Ecto neural progenitor cell (in vitro differentiated cells): ENCODE measurements at places on chromosomes 13 and 19.

DNA sequence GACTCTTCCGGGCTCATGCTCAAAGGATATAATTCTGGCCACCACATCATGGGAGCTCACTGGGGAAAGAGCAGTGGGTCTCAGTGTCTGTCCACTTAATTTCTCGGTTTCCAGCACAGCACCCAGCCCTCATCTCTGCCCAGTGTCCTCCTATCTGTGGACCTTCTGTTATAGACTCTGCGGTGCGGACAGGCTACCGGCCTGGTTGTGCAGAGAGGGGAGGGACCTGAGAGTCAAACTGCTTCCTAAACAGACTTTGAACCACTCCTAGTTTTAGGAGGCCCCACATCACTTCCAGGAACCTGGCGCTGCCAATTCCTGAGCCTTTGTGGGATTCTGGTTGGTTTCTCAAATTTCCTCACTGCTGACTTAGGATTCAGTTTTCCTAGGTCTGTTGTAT lies 59.8 kb upstream of the MED4 start:
- no peak for DNase-seq

- DNase-seq, result no peak
Measured at GRCh38 chr19:14030997-14031718, 404 bp upstream of the IL27RA start.

DNA sequence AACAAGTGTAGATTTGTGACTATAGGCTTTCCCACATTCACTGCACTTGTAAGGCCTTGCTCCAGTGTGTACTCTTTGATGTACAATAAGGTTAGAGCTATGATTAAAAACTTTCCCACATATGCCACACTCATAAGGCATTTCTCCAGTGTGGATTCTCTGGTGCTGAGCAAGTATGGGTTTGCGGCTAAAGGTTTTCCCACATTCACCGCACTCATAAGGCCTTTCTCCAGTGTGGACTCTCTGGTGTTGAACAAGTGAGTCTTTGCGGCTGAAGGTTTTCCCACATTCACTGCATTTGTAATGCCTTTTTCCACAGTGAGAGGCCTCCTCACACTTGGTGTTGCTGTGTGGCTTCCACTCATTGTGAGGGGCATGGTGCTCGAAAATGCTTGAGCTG lies 3.7 kb downstream of the ZNF772 start:
- no peak for DNase-seq

- DNase-seq, result no peak
Measured at GRCh38 chr19:2300533-2300932, 7.4 kb downstream of the LINGO3 start.

DNA sequence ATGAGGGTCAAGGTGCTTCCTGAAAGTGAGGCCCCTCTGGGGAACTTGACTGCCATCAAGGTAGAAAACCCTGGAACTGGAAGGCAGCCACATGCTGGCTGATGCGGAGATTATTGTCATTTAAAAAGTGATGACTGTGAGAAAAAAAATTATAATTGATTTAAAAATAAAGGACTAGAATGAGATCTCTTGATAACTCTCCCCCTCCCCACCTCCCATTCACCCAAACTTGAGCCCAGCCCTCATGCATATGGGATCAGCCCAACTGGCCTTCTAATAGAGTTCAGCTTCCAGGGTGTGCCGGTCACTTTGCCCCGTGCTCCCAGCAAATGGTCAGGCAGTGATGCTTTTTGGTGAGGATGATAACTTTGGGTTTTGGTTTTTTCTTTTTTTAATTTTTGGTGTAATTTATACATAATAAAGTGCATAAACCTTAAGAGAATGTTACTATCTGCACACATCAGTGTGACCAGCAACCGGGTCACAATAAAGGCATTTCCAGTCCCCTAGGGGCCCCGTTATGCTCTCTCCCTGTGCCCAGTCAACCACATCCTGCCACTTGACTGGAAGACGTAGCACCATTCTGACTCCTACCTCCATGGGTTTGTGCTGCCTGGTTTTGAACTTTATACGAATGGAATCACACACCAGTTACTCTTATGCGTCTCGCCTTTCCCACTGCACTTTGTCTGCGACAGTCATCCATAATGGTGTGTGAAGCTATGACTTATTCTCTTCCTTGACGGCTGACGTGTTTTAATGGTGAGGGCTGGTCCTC lies 187.9 kb downstream of the USP12 start:
- DNase-seq, result no peak

DNA sequence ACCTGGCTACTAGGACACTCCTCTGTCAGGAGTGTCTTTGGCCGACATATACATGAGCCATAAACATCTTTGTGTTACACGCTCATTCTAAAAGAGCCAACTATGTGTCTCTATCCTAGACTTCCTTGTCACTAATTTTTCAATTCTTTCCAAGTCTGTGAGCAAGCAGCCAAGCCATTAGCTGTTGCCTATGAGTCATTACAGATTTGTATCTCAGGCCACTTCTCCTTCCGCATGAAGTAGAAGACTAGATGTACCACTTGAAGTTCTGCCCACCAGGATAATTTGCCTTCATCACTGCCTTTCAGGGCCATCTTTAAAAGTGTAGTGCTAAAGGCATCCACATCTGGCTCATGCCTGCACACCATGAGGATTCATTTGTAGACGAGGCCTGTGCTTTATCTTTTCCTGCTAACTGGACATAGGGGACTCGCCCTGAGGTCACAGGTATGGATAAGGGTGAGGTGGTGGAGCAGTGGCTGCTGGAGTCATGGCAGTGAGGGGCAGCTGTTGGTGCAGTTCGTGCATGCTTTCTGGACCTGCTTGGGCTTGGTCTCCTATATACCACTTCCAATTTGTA lies 126.1 kb upstream of the KL start:
- no peak for DNase-seq

- DNase-seq, result no peak
Measured at GRCh38 chr13:51000061-51000460, 90.5 kb downstream of the RNASEH2B start.

DNA sequence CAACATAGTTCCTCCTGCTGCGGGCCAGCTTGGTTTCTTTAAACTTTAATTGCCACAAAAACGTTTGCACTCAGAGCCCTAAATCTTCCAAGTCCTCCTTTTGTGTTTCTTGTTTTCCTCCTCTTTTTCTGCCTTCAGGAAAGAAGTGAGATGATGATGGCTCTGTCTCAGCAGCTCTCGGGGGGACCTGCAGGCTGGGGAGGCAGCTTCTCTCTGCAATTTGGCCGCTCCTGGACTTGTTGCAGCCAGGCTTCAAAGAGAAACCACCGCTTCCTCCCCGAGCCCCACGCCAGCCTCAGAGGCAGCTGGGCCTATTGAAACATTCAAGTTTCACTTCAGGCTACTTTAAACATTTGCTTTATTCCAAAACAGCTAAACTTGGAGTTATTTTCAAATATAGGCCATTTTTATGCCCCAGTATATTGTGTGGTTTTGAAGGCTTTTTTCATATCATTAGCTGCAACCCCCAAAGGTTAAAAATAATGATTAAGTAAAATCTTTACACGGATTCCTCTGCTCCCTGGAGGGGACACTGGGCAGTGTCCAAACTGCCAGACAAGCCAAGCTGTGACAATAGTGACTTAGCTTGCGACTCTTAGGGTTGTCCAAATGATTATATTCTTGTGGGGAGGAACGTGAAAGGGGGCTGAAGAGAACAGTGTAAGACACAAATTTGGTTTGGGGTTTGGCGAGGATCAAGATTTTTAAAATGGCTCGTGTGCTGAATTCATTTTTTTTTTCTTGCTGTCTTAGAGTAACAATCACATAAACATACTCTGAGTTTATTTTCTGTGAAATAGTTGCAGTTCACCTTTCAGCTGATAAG lies 330.8 kb downstream of the DLEU7 start:
- DNase-seq, result no peak

- no peak for DNase-seq
Measured at GRCh38 chr13:80196756-80197155, 144.2 kb downstream of the SPRY2 start.
